ENCODE measurements at places on chromosomes 3 and 15. TPM values are rescaled to one million over a fixed set of nuclear protein-coding genes. Genes with fewer than 3 reads are reported as not detected.

The TLR9 gene
- not detected for total RNA-seq

The SI gene
- not detected for total RNA-seq

The TAGLN3 gene
- not detected for total RNA-seq

The ANKUB1 gene
- total RNA-seq: not detected

The DNASE1L3 gene
- not detected for total RNA-seq

The PEAK1 gene
- total RNA-seq: 17.5 TPM

The P2RY14 gene
- not detected for total RNA-seq

The HRH1 gene
- total RNA-seq: 14.8 TPM

The NTRK3 gene
- total RNA-seq: not detected
